ENCODE measurements at places on chromosomes 3 and 15.

- peak; percentile 55 for DNase-seq
Observed at GRCh38 chr3:50347187-50347813, 1.8 kb upstream of the ZMYND10 start.

- DNase-seq, result peak; percentile 75
Observed at GRCh38 chr15:37100109-37100965, at the start of gene MEIS2. TSS of gene MEIS2 (minus strand) at chr15:37100549. CDS start at chr15:37099466, 1,083 bp downstream.

- DNase-seq, result no peak
Observed at GRCh38 chr3:111284503-111285183, 213.0 kb downstream of the NECTIN3 start.

- peak; percentile 20 for DNase-seq
Observed at GRCh38 chr3:104564045-104564643, 802.6 kb upstream of the ALCAM start.

- DNase-seq, result peak; percentile 46
Observed at GRCh38 chr15:90142216-90143165, 40.2 kb upstream of the IDH2 start.

- no peak for DNase-seq
Observed at GRCh38 chr15:40052604-40053003, 13.6 kb upstream of the SRP14 start.

DNA sequence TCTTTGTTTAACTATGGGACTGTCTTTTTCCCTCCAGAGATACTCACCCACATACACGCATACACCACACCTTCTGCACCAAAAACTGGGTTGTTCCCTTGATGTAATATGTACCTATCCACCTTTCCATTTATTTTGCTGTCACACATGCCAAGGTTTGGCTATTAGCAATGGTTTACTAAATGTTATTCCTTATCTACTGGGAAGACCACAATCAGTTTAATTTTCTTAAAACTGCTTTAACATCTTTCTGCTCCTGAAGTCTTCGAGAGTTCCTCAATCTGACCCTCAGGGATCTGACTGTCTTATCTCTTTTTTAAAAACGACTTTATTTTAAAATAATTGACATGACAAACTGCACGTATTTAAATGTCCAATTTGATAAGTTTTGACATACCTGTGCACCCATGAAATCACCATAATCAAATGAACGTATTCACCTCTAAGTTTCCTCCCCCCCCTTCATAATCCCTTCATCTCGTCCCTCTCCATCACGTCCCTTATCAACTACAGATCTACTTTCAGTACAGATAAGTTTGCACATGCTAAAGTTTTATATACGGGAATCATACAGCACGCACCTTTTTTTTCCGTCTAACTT lies 805 bp upstream of the TRPM7 start:
- DNase-seq, result no peak
